Endothelial cell of umbilical vein (primary cell): ENCODE measurements at places on chromosomes 2 and 18. TPM values are rescaled to one million over a fixed set of nuclear protein-coding genes. Genes with fewer than 3 reads are reported as not detected.

DNA sequence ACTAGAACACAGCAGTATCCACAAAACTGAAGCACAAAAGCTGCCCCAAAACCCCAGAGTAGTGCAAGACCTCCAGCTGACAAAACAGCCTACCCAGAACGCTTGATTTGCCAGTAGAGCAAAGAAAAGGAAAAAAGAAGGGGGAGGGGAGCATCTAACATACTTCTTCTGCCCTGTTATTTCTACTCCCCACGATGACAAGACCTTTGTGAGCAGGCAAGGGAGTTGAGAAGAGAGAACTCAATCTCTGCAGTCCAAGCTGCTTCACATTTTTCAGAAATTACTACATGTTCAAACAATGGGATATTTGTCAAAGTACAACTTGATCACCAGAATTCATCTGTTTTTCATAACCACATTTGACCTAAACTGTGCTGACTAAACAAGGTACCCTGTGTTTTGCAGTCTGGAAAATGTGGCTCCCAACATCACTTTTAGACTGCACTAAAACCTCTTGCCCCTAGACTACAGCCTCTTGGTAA lies 286.7 kb downstream of the EXOC6B start:
- DNase-seq: no peak

DNA sequence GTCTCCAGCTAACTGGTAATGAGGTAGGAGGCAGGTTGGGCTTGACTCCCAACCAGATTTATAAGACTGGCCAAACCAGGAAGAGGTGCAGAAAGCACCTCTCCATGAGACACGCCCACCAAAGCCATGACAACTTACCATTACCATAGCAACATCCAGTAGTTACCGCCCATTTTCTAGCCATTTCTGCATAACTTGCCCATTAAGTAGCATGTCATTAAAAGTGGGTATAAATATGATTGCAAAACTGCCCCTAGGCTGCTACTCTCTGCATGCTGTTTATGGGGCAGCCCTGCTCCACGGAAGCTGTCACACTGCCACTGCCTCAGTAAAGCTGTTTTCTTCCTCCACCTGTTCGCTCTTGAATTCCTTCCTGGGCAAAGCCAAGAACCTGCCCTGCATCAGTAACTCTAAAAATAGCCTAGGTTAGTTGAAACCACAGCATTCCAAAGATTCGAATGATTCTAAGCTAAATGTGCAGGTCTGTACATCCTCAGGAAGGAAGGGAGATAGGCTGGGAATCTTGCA lies 131.9 kb downstream of the ATL2 start:
- no peak for DNase-seq

DNA sequence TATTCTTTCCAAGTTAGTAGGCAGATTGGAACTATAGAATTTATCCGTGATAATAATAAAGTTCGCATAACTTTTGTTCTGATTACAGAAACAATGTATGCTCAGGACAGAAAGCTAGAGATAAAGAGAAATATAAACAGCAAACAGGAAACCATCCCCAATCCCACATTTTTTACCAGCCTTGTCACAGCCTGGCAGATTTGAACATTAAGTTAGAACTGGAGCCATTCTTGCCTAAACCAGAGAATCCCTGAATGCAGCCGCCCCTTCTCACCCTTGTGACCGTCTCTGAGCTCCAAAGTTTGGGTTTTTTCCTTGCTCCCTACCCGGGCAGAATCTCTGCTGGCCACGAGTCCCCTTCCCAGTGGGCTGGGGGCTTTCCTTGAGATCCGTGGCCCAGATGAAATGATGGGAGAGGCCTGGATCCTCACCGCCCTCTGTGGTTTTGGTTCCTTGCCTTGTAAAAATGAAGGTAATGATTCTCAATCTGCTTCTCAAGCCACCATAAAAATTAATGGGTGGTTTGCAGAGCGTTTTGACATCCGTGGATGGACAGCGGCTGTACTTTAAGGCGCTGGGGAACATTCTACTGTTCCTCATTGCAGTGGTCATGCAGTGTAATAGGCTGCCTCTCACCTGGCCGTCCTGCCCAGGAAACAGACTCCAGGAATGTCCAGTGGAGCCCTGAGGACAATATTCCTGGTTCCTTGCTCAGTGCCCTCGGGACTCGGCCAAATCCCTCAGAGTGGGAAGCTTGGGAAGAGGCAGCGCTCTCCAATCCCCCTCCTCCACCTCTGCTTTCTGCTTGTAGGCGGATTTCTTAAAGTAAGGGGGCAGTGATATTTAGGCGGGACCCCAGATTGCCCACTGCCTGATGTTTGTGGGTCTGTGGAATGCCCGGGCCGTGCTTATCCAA lies 1.6 kb downstream of the SH3BP4 start:
- peak; percentile 47 for DNase-seq

- DNase-seq: peak; percentile 79
Measured at GRCh38 chr2:85933753-85934594, 45.2 kb upstream of the ST3GAL5 start.

DNA sequence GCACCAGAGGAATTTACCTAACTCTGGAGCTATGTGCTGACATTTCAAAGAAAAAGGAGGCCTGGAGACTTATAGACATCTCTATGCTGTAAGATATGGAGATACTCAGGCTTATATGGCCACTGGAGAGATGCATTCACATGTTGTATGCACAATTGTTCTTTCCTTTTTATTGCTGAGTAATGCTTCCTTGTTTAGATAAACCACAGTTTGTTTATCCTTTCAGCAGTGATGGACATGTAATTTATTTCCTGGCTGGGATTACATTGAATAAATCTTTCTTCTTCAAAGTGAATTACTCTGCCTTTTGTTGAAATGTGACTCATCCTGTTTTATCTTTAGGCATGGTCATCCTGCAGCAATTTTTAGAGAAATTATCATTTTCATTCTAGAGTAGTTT lies 716.7 kb upstream of the GCFC2 start:
- no peak for DNase-seq

GRCh38 chr2:75199428-75200011 lies at the start of gene TACR1:
TSS of gene TACR1 (minus strand) at chr2:75199520. CDS start at chr2:75198934, 586 bp downstream.
- peak; percentile 42 for DNase-seq

DNA sequence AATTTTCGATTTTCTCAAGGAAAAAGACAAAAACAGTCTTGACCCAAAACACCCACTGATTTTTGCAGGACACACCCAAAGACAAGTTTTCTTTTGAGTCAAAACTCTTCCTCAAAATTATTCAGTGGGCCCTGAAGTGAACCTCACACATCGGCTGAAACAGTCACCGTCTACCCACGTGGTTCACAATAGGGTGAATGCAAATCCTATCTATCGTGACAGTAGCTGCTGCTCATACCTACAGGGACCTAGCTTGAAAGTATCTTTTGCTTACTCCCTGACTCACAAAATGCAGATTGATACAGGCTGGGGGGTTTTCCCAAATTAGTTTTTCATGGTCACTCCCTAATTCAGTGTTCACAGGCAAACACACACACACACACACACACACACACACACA lies 10.7 kb upstream of the CD226 start:
- no peak for DNase-seq

GRCh38 chr2:61135510-61135909 lies 26.5 kb upstream of the C2orf74 start:
- peak; percentile 58 for DNase-seq

DNA sequence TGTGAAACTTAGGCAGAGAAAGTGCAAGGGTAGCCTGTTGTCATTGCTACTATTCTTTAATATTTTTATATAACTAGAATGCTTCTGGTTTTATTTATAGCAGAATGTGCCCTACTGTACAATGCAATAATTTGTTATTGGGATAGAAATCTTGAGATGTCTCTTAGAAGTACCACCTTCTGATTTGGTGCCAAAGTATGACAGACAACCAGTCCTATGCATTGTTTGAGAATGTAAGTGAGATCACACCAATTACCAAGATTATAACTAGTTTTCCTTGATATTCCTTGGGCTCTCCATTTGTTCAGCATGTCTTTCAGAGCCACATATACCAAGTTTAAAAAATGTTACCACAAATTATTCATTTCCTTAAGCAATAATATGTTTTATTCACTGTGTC lies 399.7 kb downstream of the CPS1 start:
- no peak for DNase-seq

DNA sequence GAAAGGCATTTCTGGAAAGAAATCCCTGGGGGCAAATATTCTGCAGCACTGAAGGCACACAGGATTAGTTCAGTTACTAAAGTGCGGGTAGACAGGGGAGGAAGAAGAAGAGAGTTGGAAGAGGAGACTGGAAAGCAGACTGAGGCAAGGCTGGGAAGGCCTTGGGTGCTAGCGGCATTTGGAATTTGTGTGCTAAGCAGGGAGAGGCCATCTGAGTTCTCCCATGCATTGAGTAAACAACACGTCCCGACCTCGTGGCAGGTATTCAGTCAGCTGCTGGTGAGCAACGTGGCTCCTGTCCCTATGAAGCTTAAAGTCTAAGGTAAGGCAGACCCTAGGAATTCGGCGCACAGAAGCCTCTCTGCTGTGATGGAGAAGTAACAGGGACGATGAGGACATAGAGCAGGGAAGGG lies 30.7 kb downstream of the ATP8B1 start:
- no peak for DNase-seq

- no peak for DNase-seq
Measured at GRCh38 chr2:88176352-88176984, 6.3 kb downstream of the THNSL2 start.

The RNF125 gene
- 0.92 and 1.3 TPM in 2 replicates for total RNA-seq

The FSIP2 gene
- total RNA-seq: 0.16 and 0.24 TPM in 2 replicates

The ASB18 gene
- not detected in 2 replicates for total RNA-seq

The ZNF521 gene
- 166 and 168 TPM in 2 replicates for total RNA-seq

The CCBE1 gene
- not detected in 2 replicates for total RNA-seq
